NCI-H524 treated with DMSO at 0.1 percent for 48 hours (cell line): ENCODE measurements at places on chromosomes 5 and 9.

GRCh38 chr5:13994621-13995253 lies 50.2 kb upstream of the DNAH5 start:
- DNase-seq, result no peak

GRCh38 chr9:70218767-70219166 lies 40.0 kb upstream of the SMC5 start:
- DNase-seq, result no peak

- DNase-seq, result no peak
These were observed 16.6 kb upstream of the S1PR3 start for GRCh38 chr9:88974641-88975040.

DNA sequence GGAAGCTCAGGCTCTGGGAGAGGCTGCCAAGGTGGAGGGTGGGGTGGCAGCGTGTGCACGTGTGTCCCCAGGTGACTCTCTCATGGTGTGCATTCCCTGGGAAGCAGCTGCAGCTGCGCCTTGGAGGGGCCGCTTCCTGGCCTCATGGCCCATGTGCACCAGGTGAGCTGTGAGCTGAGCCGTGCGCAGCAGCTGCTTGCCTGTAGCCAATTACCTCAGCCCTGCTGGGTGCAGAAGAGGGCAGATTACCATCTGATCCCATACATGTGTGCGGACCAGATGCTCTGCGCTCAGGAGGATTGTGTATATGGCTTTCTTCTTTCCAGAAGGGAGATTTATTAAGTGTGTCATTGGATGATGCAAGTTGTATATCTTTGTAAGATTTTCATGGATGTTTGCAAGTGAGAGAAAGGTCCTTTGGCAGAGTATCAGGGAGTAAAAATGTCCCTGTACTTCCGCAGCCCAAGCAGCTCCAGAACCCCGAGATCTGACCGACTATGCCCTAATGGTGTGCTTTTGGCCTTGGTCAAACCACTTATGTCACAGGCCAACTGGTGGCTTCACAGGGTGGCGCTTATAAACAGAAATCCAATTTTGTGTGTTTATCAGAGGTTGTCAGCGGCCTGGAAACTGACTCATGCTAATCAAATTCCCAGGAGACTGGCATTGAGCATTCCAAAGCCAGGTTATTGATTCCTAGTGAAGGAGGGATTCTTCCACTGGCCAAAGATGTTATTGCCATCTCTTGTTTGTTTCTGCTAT lies 229.3 kb downstream of the GOLPH3 start:
- peak; percentile 86 for DNase-seq

GRCh38 chr9:137607141-137607857 lies 1.8 kb downstream of the ARRDC1 start:
- no peak for DNase-seq
